HCT116 (cell line): ENCODE measurements at places on chromosomes 16 and 17. TPM values are rescaled to one million over a fixed set of nuclear protein-coding genes. Genes with fewer than 3 reads are reported as not detected.
A peak's percentile ranks its signal among the peaks of the same experiment; 100 is the strongest.

DNA sequence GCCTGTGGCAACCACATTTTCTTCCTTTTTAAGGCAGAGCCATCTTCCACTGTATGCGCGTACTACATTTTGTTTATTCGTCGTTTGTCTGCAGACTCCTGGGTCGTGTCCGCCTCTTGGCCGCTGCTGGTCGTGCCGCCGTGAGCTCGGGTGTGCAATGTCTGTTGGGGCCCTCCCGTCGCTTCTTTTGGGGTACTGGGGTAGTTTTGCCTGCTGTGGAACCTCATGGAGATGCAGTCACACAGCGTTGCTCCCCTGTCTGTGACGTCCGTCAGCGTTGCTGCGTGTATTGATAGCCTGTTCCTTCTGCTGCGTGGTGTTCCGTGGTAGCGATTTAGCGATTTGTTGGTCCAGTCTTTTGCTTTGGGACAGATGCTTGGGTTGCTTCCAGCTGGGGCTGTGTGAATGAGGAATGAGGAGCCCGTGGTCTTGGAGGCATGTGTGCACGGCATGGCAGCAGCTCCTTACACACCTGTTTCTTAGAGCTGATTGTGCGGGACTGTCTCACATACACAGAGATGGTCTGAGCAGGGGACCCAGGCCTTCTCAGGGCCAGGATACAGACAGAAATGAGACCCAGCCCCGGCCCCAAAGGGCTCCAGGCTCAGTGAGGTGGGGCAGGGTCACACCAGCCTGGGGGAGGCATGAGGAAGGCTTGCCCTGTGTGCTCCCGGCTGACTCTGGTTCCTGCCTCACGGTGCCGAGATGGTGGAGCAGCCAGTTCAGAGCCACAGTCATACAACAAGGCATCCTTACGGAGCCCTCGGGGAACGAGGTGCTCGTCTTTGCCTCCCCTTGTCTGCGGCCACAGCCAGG is 78.4 kb upstream of the GSE1 start:
- H3K36me3 ChIP-seq, result no peaks in the 10 kb centered on the region
- H3K4me3 ChIP-seq, result no peak overlapping the region
- H3K27me3 ChIP-seq, result no peaks in the 10 kb centered on the region
- H3K27ac ChIP-seq, result no peak overlapping the region
- H3K4me1 ChIP-seq, result peaks cover 10% of the 10 kb centered on the region

GRCh38 chr16:48194828-48195556 is 39.2 kb upstream of the ABCC12 start:
- no peak overlapping the region for H3K27ac ChIP-seq
- H3K4me1 ChIP-seq, result no peaks in the 10 kb centered on the region
- no peak for DNase-seq
- no peak overlapping the region for H3K4me3 ChIP-seq
- H3K36me3 ChIP-seq, result no peaks in the 10 kb centered on the region

- H3K27me3 ChIP-seq, result no peaks in the 10 kb centered on the region
- no peaks in the 10 kb centered on the region for H3K4me1 ChIP-seq
- no peak overlapping the region for H3K4me3 ChIP-seq
- no peak for DNase-seq
- H3K27ac ChIP-seq, result no peak overlapping the region
These were observed 160.4 kb downstream of the WWOX start for GRCh38 chr16:78259873-78260272.

- DNase-seq, result no peak
- no peak overlapping the region for H3K27ac ChIP-seq
- no peaks in the 10 kb centered on the region for H3K36me3 ChIP-seq
- peaks cover 12% of the 10 kb centered on the region for H3K4me1 ChIP-seq
- no peak overlapping the region for H3K4me3 ChIP-seq
These were observed 169.3 kb downstream of the RAB11FIP4 start for GRCh38 chr17:31560616-31561235.

- no peak for DNase-seq
- peaks cover 37% of the 10 kb centered on the region for H3K36me3 ChIP-seq
- H3K4me3 ChIP-seq, result peak overlapping the region; percentile 95
- peak overlapping the region; percentile 77 for H3K27ac ChIP-seq
- H3K27me3 ChIP-seq, result no peaks in the 10 kb centered on the region
These were observed 837 bp downstream of the LRRC59 start for GRCh38 chr17:50396261-50397110.

GRCh38 chr17:79654960-79655382 is 44.1 kb upstream of the RBFOX3 start:
- no peak for DNase-seq
- peaks cover 25% of the 10 kb centered on the region for H3K27me3 ChIP-seq
- H3K4me1 ChIP-seq, result no peaks in the 10 kb centered on the region; the same call in 1 of the 2 replicates
- H3K27ac ChIP-seq, result no peak overlapping the region
- no peaks in the 10 kb centered on the region for H3K36me3 ChIP-seq
- H3K4me3 ChIP-seq, result no peak overlapping the region

DNA sequence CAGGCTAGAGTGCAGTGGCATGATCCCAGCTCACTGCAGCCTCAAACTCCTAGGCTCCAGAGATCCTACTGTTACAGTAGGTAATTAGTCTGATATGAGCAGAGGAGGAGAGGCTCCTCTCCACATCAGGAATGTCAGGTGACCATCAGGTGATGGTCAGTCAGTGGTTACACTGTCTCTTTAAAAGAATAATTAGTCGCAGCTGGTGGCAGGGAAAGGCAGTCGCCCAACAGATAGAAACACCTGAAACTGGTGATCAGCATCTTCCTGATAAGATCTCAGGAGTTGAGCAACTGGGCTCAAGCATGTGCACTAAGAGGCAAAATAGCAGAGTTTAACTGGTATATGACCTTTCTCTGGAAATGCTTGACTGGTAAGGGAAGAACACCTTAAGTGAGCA is 21.5 kb upstream of the ABCA5 start:
- no peaks in the 10 kb centered on the region for H3K27me3 ChIP-seq
- DNase-seq, result no peak
- no peak overlapping the region for H3K27ac ChIP-seq
- no peaks in the 10 kb centered on the region for H3K4me1 ChIP-seq

DNA sequence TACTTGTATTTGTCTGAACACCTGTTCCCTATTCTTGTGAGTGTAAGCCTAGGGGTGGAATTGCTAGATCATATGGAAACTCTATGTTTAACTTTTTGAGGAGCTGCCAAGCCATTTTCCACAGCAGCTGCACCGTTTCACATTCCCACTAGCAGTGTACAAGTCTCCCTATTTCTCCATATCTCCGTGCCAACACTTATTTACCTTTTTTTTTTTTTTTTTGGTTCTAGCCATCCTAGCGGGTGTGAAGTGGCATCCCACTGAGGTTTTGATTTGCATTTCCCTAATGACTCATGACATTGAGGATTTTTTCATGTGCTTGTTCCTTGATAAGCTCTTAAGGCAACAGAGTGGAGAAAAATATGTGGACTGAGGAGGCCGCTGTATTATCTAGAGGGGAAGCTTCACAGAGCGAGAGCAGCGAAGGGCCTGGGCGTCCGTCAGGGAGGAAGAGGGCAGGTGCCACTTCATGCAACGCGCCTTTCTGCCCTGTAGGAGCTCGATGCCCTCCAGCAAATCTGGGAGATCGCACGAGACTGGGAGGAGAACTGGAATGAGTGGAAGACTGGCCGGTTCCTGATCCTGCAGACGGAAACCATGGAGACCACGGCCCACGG is 50.0 kb downstream of the DNAH2 start:
- H3K4me1 ChIP-seq, result no peaks in the 10 kb centered on the region
- no peak overlapping the region for H3K4me3 ChIP-seq
- H3K27ac ChIP-seq, result no peak overlapping the region
- no peaks in the 10 kb centered on the region for H3K27me3 ChIP-seq

DNA sequence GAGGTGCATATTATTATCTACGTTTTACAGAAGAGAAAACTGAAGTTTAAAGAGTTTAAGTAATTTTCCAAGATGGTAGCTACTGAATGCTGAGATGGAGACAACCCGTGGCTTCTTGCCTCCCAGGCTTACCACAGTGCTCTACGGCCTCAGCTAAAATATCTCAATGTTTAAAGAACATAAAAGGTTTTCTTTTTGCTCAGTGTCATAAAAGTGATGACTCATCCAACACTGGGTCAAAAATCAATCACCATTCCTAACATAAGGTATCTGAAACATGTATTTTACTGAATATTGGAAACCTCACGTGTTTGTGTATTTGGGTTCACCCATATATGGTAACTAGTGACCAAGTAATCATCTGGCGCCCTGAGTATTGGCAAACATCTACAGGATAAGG is 18.4 kb downstream of the ABCA9 start:
- peaks cover 10% of the 10 kb centered on the region; the same call in 1 of the 2 replicates for H3K4me1 ChIP-seq
- no peak overlapping the region for H3K4me3 ChIP-seq
- DNase-seq, result no peak
- H3K27ac ChIP-seq, result no peak overlapping the region
- H3K36me3 ChIP-seq, result no peaks in the 10 kb centered on the region

OR4D1 gene
- not detected for total RNA-seq

DNASE1L2 gene
- total RNA-seq, result 1.9 TPM

ZFPM1 gene
- total RNA-seq, result 14.6 TPM

PRSS53 gene
- 11.6 TPM for total RNA-seq

VASN gene
- total RNA-seq, result 6.3 TPM

UNC45B gene
- total RNA-seq, result not detected

GEMIN4 gene
- total RNA-seq, result 53.2 TPM

ZNF23 gene
- total RNA-seq, result 11.1 TPM

ENPP7 gene
- total RNA-seq, result not detected

TBC1D3I gene
- 0.17 TPM for total RNA-seq
